ENCODE measurements at places on chromosomes 5 and 9.

- no peak for DNase-seq
These were observed 12.5 kb upstream of the FOXE1 start for GRCh38 chr9:97840521-97840920.

GRCh38 chr5:58854441-58854840, 271.6 kb downstream of the RAB3C start:
- DNase-seq, result no peak

DNA sequence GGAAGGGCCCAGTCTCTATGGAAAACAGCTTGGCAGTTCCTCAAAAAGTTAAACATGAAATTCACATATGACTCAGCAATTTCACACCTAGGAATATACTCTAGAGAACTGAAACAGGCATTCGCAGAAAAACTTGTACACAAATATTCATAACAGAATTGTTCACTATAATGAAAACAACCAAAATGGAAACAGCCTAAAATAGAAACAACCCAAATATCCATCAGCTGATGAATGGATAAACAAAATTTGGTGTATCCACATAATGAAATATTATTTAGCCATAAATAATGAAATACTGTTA, 4.8 kb upstream of the GPR150 start:
- no peak for DNase-seq

GRCh38 chr5:123156577-123157296, 67.7 kb downstream of the PRDM6 start:
- DNase-seq, result no peak

- no peak for DNase-seq
These were observed 40.5 kb downstream of the SMIM23 start for GRCh38 chr5:171826132-171826531.

DNA sequence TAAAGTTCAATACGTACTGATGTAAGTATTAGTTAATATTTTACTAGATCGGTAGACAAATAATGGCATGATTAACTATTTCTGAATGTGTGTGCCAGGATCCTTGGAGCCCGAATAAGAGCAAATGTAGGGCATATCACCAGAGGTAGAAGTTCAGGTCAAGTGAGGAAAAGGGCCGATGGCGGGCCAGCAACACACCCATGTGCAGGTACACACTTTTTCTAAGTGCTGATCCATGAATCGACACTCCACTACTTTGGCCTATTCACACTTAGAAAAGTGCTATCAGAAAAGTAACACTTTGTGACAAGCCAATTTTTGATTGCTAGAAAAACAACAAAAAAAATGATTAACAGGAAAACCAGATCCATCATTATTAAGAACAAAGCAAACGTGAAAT, 150.3 kb downstream of the AUH start:
- DNase-seq, result no peak

DNA sequence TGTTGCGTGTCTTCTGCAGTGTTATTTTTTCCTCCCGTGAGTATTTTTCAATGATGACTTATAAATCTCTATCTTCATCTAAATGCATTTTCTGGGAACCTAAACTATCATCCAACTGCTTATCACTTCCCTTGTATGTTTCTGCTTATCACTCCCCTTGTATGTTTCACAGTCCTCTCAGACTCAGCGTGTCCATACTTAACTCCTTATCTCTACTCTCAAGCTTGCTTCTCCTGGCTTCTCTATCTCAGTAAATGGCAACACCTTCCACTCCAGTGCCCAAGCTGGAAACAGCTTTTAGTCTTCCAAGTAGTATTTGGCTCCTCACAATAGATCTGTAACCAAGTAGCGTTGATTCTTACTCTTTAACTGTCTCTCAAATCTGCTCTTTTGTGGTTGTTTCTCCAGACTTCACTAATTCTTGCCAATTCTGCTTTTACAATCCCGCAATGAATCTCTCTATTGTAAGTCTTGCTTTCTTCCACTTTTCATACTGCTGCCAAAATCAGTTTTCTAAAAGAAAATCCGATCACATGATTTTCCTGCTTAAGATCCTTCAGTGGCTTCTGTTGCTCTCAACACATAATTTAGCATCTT, 33.8 kb upstream of the TXNDC8 start:
- no peak for DNase-seq

GRCh38 chr9:85863875-85864274, 77.1 kb upstream of the NAA35 start:
- DNase-seq, result no peak

- no peak for DNase-seq
These were observed 217.5 kb upstream of the SGCD start for GRCh38 chr5:156109317-156110023.

- no peak for DNase-seq
These were observed 43.3 kb downstream of the SLC28A3 start for GRCh38 chr9:84297162-84297821.

Measured in GM12891 (cell line).